ENCODE measurements at places on chromosomes 1 and 21.

GRCh38 chr1:201800246-201800645 lies 28.7 kb upstream of the IPO9 start:
- no peak for DNase-seq

- no peak for DNase-seq
Observed at GRCh38 chr1:153509729-153510354, 25.9 kb downstream of the S100A6 start.

DNA sequence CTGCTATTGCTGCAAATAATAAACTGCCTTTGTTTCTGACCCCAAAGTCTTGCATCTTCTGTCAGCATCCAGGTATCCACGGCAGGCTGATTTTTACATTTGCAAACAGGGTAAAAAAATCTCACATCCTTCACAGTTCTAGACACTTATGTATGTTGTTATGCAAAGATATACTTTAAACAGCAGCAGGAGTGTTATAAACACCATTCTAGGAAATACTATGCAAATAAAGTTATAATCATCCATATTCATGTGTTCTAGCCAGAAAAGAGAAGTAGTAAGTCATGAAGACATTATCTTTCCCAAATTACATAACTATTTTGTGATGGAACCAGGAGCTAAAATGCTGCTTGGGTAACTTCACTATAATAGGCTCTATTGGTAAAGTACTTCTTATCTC lies 534.2 kb downstream of the LTN1 start:
- no peak for DNase-seq

DNA sequence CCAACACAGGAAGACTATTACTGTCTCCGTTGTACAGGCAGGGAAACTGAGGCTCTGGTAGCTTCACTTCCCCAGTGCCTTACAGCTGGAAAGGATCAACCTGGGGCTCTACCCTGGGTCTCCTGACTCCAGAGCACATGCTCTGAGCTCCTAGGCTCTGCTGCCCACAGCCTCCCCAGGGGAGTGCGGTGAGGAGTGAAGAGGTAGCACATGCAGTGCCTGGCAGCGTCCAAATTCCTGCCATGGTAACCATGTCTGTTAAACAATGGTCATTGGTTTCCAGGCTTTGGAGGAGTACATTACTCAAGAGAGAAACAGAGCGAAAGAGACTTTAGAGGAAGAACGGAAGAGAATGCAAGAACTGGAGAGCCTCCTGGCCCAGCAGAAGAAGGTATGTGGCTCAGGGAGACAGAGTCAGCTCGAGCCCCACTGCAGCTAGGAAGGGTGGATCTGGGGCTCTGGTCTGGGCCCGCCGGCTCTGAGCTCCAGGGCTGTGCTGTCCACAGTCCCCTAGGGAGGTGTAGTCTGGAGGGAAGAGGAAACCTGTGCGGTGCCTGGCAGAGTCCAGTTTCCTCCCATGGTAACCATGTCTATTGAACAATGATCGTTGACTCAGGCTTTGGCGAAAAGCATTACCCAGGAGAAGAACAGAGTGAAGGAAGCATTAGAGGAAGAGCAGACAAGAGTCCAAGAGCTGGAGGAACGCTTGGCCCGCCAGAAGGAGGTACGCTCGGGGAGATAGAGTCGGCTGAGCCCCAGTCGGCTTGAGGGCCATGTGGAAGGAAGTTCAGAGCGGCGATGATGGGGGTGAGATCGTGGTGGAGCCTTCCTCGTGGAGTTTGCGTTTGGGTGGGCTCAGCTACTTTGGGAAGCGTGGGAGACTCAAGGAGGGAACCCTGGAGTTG lies 64.6 kb upstream of the EFHD2 start:
- no peak for DNase-seq

DNA sequence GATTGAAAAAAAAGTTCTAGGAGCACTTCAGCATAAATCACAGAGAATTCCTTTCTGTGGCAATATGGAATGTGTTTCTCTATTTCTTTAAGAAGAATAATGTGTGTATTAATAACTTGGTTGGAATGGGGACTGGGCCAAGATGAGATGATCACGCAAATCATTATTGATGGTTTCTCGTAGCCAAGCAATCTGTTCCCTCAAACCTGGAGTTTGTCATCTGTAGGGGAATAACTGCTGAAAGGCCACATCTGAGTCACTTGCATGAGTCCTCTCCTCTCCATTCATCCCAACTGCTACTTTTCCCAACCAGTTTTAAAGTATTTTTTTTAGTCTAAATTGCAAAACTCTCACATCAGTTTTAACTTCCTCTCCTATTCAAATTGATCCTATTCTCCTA lies 480.4 kb downstream of the PLPP3 start:
- no peak for DNase-seq

GRCh38 chr1:28508435-28508754 lies 2.6 kb downstream of the RCC1 start:
- DNase-seq = no peak

GRCh38 chr1:47931395-47931794 lies 65.8 kb downstream of the TRABD2B start:
- no peak for DNase-seq

GRCh38 chr1:39490596-39491145 lies 765 bp upstream of the BMP8A start:
- DNase-seq = no peak

DNA sequence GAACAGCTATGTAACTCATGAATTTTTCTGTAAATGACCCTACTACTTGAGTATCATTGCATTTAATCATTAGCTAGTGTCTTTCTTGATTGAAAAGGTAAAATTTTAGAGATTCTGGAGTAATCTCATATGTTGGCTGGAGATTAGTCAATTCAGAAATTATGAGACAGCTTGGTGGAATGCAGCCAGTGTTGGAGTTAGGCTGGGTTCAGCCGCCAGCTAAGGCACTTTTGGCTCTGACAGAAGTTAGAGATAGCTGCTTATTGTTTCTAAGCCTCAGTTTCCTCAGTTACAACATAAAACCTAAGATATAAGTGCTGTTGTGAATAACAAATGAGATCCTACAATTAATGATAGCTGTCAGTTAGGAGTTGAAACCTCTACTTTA lies 49.4 kb downstream of the TBCE start:
- DNase-seq = no peak

GRCh38 chr1:1349256-1350012 lies at the start of gene DVL1:
Gene DVL1 (minus strand): TSS chr1:1349418. CDS start chr1:1349065, 353 bp downstream.
- DNase-seq = no peak

DNA sequence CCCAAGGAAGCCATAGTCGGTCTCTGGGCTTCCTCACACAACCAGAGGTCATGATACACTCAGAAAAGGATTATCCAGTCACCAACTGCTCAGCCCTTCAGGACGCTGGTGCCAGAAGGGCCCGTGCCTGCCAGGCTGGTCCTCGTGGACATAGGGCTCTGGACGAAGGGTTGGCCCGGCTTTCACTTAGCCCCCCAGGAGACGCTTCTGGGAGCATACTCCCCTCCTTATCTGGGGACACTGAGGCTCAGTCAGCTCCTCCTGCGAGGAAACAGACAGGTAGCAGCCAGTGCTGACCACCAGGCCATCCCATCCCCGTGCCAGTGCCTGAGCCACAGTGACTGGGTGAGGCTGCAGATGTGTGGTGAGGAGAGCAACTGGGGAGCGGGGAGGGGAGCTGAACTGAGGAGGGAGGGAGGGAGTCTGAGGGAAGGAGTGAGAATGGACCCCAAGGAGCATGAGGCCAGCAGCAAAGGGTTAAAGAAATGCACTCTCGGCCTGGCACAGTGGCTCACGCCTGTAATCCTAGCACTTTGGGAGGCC lies 17.9 kb upstream of the LAPTM5 start:
- DNase-seq = no peak

DNA sequence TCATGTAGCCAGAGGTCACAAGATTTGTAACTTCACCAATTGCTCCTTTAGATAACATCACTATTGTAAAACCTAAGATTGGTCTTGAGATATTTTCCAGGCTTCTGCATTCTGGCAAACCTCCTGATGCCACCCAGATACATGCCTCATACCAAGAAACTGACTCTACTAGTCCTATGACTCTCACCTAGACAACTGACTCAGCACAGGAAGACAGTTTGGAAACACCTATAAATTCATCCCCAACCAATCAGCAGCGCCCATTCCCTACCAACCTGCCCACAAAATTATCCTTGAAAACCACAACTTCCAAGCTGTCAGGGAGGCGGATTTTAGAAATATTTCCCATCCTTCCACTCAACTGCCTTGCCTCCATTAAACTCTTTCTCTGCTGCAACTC lies 2.6 kb downstream of the NME7 start:
- no peak for DNase-seq

- no peak for DNase-seq
Observed at GRCh38 chr1:13764588-13765332, 64.8 kb downstream of the PRDM2 start.

DNA sequence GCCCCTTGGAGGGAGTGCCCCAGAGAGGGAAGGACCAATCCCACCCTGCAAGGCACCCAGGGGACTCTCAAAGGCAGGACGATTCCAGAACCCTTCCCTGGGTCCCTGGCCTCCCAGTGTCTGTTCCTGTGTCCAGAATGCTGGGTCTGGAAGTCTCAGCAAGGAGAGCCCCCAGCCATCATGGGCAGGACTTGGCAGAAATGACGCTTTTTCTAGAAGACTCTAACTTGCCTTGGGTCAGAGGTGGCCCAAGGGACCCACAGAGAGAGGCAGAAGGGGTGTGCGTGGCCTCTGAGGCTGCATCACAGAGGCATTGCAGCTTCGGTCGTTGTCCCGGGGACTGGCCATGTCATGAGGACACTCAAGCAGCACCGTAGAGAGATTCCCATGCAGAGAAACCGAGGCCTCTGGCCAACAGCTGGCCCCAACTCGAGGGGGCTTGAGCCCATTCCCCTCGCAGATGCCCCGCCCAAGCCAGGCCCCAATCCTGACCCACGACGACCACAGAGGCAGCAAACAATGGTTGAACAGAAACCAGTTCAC lies 57.8 kb downstream of the WNT9A start:
- DNase-seq = no peak

DNA sequence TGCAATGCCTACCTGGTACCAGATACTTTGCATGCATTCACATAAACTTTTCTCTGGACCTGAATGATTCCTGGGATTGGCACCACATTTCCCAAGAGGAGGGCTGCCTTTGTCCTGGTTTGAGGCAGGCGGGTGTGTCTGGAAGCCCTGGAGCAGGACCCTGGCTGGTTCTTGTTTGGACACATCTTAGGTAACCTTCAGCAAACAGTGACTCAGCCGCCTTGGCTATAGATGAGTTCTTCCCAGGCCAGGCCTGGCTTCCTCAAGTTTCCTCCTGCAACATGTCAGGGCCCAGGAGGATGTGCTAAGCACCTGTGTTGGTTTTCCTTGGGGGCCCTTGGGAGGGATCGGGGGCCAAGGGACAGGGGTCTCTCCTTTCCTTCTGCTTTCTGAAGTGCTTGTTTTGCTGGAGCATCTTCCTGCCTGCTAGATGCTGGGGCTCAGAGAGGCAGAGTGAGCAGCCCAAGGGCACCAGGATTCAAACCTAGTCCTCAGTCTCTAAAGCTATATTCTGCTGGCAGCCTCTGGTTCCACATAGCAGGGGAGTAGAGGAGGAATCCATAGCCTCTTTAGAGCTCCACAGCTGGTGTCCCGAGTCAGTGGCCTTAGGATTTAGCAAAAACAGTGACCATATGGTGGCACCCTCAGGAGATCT lies 38.2 kb downstream of the PAX7 start:
- no peak for DNase-seq

DNA sequence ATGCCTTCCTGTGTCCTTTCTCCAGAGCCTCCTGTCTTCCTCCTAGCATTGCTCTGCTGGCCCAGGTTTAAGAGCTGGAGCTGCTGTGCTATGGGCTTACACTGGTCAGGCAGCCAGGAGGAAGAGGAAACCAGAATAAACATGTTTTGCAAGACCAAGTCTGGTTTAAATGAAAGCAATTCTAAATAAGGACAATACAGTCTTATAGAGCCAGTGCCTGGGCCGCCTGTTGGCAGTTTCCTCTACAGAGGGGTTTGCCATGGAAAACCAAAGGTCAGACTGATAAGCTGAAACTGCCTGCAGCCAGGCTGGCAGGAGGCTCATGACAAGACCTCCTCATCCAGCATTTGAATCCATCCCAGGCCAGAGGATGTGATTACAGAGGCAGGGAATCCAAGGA lies 92.9 kb upstream of the FGGY start:
- DNase-seq = no peak

DNA sequence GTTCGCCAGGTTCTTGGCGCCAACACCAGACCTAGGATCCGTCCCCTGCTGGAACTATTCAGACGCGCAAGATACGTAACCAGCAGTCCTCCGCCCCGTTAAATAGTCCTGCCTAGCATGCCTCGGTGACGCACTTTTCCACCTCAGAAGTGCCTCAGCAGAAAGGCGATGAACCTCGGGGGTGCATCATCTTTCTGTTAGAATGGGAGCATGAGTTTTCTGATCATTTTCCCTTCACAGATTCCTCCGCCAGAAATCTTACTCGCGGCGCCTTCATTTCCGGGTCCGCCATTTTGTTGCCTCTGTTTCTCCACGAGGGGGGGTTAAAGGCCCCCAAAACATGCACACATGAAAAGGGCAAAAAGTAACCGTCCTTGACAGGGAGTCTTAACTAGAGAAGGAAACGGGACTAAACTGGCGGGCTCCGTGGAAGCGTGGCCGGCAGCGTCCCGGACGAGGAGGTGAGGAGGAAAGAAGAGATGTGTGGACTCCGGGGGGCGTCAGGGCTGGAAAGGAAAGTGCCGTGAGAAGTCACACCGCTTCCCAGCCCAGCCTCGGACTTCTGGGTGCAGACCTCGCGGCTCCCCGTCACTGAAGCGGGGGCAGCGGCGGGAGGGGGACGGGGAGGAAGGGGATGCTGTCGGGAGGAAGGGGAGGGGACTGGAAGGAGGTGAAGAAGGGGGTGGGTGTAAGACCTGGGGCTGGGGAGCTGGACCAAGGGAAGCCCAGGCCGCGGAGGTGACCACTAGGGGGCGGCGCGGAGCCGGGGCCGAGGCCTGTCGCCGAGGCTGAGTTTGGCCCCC lies at the start of gene GABPB2:
Gene GABPB2 (plus strand): TSS at position 288 of the 803 bp plus-strand sequence. CDS start 17,429 bp downstream, outside the sequence.
- peak; percentile 66 for DNase-seq

DNA sequence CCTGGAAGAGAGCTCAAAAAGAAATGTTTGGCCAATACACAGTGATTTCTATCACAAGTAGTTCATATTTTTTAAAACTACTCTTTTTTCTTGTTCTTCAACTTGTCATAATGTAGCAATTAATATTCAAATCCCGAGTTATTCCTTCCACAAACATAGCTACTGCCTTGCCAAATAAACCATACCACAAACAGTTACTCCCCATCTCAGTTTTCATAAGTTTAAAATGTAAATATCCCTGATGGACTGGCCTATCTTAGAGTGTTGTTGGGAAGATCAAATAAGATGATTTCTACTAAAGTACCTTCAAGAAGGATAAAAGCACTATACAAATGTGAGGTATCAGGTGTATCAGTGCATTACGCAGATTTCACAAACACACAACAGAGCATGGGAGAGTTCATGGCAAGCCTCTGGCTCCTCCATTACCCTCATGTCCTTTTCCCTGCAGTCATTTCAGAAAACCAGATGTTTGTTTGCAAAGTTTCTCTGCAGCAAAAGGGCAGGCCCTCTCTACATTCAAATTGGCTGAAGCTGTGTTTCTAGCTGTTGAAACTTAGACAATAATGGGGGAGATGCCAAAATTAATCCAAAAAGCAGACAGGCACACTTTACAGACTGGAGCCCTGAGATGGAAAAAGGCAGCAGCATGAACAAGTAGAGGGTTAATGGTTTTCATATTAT lies 16.1 kb downstream of the WLS start:
- no peak for DNase-seq

- no peak for DNase-seq
Observed at GRCh38 chr1:17498214-17498613, 41.3 kb upstream of the ARHGEF10L start.
